ENCODE measurements at places on chromosomes 16 and 17. TPM values are rescaled to one million over a fixed set of nuclear protein-coding genes. Genes with fewer than 3 reads are reported as not detected.

DNA sequence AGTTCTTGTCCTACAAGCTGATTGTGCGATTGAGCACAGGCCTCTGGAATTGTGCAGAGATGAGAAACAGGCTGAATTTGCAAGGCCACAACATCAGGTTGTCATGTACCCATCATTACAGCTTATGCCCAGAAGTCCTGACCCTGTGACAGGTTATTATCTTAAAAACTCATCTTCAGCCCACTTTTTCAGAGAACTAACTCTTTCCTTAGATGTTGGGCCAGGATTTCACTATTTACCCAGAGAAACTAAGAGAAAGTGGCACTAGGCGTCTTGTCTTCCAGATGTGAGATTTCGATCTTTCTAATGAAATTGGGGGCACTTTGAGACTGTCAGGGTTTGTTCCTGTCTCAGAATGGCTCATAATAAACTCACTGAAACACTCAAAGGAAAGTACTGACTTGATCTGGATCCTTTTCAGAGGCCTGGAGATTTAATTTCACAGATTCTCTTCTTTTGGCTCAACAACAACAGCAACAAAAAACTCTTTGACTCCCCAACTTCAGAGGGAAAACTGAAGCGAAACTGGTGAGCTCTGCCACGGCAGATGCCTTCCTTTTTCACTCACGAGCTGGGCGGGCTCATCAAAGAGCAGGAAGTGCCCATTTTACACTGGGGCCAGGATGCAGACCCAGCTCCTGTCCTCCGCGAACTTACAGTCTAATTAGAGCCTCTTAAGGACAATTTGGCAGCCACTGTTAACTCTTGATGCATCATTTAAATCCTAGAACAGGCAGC lies 17.7 kb upstream of the SLC12A3 start:
- no peak for DNase-seq

DNA sequence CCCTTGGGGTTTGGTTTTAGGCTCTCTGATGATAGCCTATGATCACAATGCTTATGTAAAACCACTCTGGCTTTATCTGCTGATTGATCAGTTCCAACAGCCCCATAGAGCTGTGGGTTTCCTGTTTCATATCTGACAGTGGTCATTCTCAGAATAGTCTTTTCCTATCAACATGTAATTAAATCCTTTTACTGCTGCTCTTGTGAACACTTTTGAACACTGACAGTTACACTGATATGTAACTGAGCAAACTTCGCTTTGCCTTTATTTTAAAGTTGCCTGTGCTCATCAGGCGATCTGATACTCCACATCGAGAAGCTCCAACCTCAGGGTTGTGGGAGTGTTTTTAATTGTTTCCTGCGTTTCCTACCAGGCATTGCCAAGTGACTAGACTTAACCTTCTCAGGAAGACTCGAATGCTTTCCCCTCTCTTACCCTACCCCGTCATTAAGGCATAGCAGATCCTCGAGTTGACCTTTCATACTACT lies 17.3 kb upstream of the CLEC18B start:
- no peak for DNase-seq

The ANKRD40CL gene
- total RNA-seq, result not detected

GRCh38 chr17:83101805-83102480 lies 22.5 kb downstream of the METRNL start:
- DNase-seq, result no peak

DNA sequence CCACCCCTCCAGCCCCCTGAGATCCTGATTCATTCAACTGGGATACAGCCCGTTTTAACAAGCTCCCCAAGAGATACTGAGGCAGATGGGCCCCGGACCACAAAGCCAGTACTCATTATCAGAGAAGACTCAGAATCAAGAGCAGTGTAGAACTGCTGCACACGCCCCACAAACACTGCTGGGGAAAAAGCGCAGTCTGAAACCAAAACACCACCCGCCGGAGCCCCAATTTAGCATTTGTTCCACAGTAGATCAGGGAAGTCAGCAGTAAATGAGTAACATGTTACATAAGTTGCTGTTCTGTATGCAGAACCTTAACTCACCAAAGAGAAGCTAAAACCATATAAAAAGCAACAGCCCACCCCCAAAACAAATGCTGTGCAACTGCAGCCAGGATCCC lies 123.6 kb downstream of the CDYL2 start:
- no peak for DNase-seq

- DNase-seq, result no peak
Observed at GRCh38 chr16:68452176-68452575, 3.9 kb upstream of the SMPD3 start.

DNA sequence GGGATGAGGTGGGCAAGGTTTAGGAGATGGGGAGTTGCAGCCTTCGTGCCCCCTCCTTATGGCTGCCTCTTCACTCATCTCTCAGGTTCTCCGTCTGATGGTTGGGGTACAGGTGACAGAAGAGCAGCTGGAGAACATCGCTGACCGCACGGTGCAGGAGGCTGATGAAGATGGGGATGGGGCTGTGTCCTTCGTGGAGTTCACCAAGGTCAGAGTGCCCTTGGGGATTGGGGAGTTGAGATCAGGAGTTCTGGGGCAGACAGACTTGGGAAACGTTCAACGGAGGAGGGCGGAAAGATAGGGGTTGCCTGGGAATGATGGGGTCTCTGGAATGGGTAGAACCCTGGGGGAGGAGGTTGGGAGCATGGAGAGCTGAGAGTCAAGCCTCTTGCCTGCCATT lies 2.3 kb downstream of the CHP2 start:
- DNase-seq, result no peak

The DVL2 gene
- 133 TPM for total RNA-seq

DNA sequence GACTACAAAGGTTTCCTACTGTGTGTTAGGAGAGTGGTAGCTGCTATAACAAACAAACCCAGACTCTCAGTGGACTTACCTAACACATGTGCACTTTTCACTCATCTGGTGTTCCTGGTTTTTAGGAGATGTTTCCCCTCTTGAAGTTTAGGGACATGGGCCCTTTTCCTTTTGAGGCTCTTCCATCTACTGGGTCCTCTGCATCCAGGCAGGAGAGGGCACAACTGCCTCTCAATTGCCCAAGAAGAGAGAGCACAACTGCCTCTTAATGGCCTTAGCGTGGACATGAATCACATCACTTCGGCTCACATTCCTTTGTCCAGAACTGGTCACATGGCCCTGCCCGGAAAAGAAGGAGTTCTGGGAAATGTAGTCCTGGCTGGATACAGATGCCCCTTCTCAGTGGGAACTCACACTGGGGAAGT lies 9.8 kb upstream of the TNRC6C start:
- DNase-seq, result no peak

The ADAM11 gene
- total RNA-seq, result 0.59 TPM

GRCh38 chr16:50010212-50010611 lies 14.8 kb upstream of the CNEP1R1 start:
- no peak for DNase-seq

The GUCY2D gene
- not detected for total RNA-seq

The ZFPM1 gene
- 5.6 TPM for total RNA-seq

DNA sequence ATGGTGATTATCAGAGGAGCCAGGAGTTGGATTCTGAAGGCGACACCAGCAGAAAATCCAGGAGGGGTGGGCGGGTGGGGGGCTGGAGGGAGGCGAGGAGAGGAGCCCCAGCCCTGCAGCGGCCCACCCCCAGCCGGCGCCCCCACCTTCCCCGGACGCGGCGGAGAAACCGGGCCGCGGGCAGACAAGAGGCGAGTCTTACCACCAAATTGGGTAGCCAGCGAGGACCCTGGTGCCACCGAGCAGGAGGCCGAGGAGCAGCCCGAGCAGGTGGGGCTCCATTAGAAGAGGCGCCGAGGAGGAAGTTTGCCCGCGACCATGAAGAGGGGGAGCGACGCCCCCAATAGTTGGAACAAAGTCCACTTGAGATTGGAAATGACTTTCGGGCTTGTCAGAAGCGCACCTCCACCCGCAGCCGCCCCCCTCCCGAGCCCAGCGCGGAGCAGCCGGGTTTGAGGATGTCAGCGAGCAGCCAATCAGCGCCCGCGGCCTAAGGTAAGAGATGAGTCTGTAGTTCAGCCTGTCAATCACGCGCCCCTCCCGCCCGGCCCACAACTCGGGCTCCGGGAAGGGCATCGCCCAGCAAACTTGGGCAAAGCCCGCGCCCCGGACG lies at the start of gene WNT3:
WNT3 (minus strand) TSS at position 377 of the 613 bp plus-strand sequence; CDS start at position 282, 95 bp downstream.
- peak; percentile 26 for DNase-seq

DNA sequence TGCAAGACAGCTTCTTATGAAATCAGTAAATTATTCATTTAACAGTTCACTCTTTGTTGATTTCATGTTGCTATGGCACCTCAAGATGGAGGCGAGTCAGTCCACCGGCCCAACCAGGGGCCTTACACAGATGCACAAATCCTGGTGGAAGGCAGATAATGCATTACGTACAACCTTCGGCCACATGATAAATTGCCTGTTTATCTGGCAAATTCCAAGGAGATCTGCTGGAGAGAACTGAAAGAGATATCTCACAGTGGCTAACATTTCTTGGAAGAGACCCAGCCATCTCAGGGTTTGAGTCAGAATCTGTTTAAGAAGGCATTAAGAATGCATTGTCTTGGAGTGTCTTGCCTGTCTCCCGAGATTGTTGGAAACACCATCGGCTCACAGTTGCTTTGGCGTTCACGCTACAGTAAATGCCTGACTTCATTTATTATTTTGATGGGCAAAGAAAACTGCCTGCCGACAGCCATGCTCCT lies 225.6 kb downstream of the MSI2 start:
- DNase-seq, result peak; percentile 81

The SOX9 gene
- 37.5 TPM for total RNA-seq

The KRT36 gene
- not detected for total RNA-seq

The NLRC5 gene
- 14.2 TPM for total RNA-seq

The EFCAB3 gene
- total RNA-seq, result not detected

DNA sequence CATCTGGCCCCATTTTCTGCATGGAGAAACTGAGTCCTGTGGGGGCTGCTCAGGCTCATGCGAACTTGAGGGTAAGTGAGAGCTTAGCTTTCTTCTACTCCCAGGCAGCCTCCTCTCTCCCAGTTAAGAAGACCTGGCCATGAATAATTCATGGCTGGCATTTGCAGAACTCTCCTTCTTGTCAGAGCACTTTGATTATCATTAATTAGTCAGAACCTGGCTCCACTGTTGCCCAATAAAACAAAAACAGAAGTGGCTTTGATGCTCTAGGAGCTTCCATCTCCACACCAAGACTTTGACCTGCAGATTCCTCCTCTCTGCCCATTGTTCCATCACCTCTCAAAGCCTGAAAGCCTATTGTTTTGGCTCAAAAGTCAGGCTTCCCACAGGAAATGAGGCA lies 45.5 kb upstream of the CDH3 start:
- no peak for DNase-seq

DNA sequence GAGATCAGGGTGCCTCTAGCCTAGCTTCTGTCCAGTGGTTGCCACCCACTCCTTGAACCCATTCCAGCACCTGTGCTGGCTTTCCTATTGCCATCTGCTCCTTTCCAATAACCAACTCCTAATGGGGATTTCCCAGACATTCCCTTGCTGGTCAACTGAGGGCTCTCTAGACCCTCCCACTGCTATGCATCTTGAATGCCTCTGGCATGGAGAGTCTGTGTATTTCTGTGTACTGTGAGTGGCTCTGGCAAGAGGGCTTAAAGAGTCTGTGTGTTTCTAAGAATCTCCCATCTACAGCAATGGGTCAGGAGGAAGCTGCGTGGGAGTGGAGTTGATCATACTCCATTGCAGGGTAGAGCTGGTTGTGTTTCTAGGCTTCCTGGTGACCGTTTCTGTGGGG lies 11.0 kb upstream of the EPN3 start:
- DNase-seq, result no peak

DNA sequence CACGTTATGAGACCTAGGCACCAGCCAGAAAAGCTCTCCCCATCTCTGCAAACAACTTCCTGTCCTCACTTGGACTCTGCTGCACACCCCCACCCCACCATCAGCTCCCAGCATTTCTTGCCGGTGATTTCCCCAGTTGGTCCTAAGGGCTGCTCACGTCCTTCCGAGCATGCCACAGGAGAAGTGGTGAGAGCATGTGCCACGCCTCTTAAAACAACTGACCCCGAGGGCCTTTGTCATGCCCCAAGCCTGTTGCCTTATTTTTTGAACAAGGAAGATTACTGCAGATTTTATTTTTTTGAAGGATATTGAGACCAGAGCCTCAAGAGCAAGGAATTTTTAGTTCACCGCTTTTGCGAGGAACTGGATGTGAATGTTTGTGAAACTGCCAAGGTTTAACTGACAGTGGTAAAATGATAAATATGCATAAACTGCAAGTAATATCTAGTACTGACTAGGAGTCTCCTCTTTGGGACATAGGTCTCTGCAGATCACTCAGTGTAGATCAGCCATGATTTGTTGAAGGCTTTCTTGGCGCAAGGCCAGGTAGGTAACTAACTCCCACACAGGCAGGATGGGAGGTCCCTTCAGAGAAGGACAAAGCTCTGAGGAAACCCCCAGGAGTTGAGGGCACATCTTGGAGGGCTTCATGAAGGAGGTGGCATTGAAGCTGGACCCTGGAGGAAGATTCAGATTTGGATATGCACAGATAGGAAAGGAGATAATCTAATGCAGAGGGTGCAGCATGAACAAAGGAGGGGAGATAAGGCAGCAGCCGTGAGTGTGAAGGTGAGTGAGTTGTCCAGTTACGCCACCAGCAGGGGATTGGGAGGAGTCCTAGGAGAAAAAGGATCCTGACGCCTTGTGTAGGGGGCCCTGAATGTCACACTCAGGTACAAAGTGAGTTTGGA lies 44.7 kb downstream of the TMEM132E start:
- DNase-seq, result no peak

The MT4 gene
- not detected for total RNA-seq

The AGRP gene
- total RNA-seq, result not detected

GRCh38 chr16:8583732-8584131 lies 6.6 kb downstream of the TMEM114 start:
- peak; percentile 48 for DNase-seq

The RSAD1 gene
- 48.4 TPM for total RNA-seq
